ENCODE measurements at places on chromosomes 3 and 15. TPM values are rescaled to one million over a fixed set of nuclear protein-coding genes. Genes with fewer than 3 reads are reported as not detected.

DNA sequence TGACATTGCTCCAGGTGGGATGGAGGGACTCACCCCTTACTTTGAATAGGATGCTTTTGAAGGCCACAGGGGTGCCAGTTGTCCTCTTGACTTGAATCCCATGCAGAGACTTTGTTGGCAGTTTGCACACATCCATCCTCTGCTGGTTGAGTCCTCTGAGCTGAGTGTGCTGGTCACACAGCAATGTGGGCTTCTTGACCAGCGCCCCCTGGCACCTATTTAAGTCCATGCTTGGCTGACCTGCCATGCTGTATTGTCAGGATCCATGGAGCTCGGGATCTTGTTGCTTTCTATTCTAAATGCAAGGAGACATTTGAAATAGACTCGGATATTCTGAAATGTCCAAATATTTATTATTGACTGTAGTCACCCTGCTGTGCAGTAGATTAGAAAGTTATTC is 19.8 kb downstream of the RAB7A start:
- no peaks in the 10 kb centered on the region for H3K27me3 ChIP-seq
- no peaks in the 10 kb centered on the region for H3K4me1 ChIP-seq
- no peak overlapping the region for H3K27ac ChIP-seq
- H3K4me3 ChIP-seq, result no peak overlapping the region
- peak; percentile 82 for DNase-seq

DNA sequence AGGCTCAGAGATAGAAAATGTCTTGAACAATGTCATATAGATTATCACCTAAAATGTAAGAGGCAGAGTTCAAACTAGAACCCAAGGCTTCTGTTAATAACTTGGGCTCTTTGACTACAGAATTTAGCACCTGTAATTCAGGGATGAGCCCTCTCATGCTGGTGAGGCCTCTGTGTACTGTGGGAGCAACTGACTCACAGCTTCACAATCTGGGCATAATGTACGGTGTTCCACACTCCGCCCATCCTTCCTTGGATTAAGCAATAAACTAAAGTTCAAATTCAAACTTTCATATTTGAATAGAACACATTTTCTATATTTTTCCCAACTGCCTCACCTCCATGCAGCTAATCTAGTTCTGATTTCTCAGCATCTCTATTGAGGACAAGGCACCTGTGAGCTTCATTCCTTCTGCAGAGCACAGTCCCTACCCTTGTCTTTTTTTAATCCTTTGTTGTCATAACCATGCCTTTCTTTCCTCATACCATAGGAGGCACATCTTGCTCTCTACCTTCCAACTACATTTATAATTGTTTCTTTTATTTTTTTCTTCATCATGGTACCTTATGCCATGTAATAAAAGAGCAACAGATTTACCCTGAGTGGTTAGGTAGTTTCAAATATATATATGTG is 392.1 kb downstream of the NLGN1 start:
- no peaks in the 10 kb centered on the region for H3K36me3 ChIP-seq
- no peak overlapping the region for H3K4me3 ChIP-seq
- H3K4me1 ChIP-seq, result peaks cover 5% of the 10 kb centered on the region
- no peaks in the 10 kb centered on the region for H3K27me3 ChIP-seq
- no peak overlapping the region for H3K27ac ChIP-seq
- no peak for DNase-seq

GRCh38 chr3:82137861-82138260 is 376.4 kb upstream of the GBE1 start:
- DNase-seq, result no peak
- no peaks in the 10 kb centered on the region for H3K36me3 ChIP-seq
- H3K4me1 ChIP-seq, result no peaks in the 10 kb centered on the region
- H3K27me3 ChIP-seq, result no peaks in the 10 kb centered on the region
- H3K27ac ChIP-seq, result no peak overlapping the region

DNA sequence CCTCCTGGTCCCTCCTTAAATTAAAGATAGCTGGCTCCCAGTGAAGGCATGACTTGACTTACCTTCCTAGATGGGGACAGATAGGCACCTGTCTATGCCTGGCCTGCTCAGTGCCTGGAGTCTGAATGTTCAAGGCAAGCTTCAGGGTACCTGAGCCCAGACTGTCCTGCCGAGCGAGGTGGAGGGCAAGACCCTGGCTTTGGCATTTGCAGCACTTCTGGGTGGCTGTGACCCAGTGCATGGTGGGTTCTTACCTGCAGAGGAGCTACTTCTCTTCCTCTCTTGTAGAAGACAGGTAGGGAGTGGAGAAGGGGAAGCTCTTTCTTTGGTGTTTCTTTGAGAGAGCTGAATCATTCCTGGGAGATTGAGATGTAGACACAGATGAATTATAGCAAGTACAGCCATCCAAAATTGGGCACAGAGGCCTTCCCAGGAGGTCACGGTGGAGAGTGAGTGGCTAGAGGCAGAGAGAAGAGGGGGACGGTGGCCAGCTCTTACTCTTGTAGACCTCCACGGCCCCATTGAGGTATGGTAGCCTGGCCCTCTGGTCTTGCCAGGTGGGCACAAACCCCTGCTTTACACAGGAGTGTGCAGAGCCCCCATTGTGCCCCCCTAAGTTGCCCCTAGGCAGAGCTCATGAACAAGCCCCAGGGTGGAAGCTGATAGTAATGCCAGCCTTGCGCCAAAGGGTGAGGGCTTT is 402.5 kb upstream of the TPM1 start:
- H3K27me3 ChIP-seq, result no peaks in the 10 kb centered on the region
- H3K4me3 ChIP-seq, result no peak overlapping the region
- H3K27ac ChIP-seq, result no peak overlapping the region

- no peaks in the 10 kb centered on the region for H3K27me3 ChIP-seq
- no peaks in the 10 kb centered on the region for H3K36me3 ChIP-seq
- no peak overlapping the region for H3K27ac ChIP-seq
- H3K4me1 ChIP-seq, result 0 out of 2 replicates have a peak, but pooled peaks cover 3% of the 10 kb centered on the region
Observed at GRCh38 chr3:111702996-111703985, 108.1 kb upstream of the ZBED2 start.

DNA sequence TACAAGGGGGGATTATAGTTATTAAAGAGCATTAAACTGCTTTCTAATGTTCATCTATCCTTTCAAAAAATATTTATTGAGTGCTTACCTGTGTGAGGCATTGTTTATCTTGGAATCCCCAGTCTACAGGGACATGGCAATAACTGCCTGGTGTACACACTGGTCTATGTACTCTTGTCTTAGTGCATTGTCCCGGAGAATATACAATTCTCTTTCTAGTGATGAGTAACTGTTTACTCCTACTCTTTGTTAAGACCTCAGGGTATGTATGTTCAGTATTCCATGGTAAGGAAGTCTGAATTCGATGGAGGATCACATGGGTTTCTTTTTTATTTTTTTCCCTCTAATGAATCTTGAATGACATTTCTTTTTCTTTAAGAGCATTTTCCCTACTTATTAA is 772.4 kb upstream of the NR2F2 start:
- 0 out of 2 replicates have a peak, but pooled peaks cover 7% of the 10 kb centered on the region for H3K4me1 ChIP-seq
- no peak overlapping the region for H3K4me3 ChIP-seq
- no peak overlapping the region for H3K27ac ChIP-seq

DNA sequence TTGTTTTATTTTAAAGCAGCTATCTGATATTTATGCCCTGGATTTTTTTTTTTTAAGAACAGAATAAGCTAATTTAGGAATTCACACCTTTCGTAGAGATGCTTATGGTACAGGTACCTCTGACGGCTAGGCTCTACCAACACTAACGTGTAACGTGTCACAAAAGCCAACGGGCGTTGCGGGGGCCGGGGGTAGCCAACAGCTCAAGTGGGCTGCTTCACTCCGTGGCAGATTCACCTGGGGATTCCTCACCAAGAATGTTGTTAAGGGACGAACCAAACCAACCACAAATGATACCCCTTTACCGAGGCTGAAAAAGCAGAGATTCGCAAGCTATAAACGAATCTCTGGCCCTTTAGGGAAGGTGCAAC is 1.0 kb downstream of the TMCC1 start:
- no peaks in the 10 kb centered on the region for H3K36me3 ChIP-seq
- H3K27me3 ChIP-seq, result no peaks in the 10 kb centered on the region
- DNase-seq, result no peak
- H3K4me3 ChIP-seq, result peak overlapping the region; percentile 68

- no peak overlapping the region for H3K27ac ChIP-seq
- H3K4me1 ChIP-seq, result peaks cover 16% of the 10 kb centered on the region
- no peaks in the 10 kb centered on the region for H3K36me3 ChIP-seq
- no peak overlapping the region for H3K4me3 ChIP-seq
Observed at GRCh38 chr15:49235446-49236124, 65.5 kb downstream of the GALK2 start.

GRCh38 chr15:44034933-44035624 is 160.0 kb downstream of the FRMD5 start:
- no peak overlapping the region for H3K27ac ChIP-seq
- DNase-seq, result no peak
- no peak overlapping the region for H3K4me3 ChIP-seq
- peaks cover 22% of the 10 kb centered on the region for H3K4me1 ChIP-seq
- H3K27me3 ChIP-seq, result no peaks in the 10 kb centered on the region

- H3K27ac ChIP-seq, result no peak overlapping the region
- H3K36me3 ChIP-seq, result no peaks in the 10 kb centered on the region
- no peak overlapping the region for H3K4me3 ChIP-seq
- no peaks in the 10 kb centered on the region for H3K27me3 ChIP-seq
- DNase-seq, result no peak
Observed at GRCh38 chr3:141471160-141471559, 15.7 kb upstream of the RASA2 start.

DNA sequence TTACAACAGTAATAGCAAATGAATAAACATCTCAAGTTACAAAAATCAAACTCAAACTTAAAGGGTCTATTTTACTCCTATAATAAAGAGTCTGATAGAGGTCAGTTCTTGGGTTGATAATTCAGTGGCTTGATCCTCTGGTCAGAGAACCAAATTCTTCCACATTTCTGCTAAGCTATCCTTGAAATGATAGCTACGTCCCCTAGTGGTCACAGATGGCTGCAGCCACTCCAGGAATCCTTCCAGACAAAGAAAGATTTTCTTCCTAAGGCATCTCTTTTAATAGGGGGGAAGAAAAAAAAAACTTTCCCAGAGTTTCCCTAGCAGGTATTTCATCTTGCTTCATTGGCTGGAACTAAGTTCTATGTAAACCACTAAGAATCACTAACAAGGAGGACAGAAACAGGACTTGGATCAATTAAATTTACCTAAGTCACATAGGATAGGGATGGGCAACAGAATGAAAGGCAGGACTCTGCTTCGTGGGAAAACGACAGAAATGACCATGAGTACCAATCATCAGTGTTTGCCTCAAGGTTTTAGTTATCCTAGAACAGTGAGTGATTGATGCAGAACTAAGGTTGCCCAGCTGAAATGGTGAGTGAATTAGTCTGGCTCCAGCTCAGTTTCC is 160.7 kb downstream of the STAC start:
- DNase-seq, result peak; percentile 81
- H3K27ac ChIP-seq, result no peak overlapping the region
- no peaks in the 10 kb centered on the region for H3K27me3 ChIP-seq
- H3K4me3 ChIP-seq, result no peak overlapping the region

DNA sequence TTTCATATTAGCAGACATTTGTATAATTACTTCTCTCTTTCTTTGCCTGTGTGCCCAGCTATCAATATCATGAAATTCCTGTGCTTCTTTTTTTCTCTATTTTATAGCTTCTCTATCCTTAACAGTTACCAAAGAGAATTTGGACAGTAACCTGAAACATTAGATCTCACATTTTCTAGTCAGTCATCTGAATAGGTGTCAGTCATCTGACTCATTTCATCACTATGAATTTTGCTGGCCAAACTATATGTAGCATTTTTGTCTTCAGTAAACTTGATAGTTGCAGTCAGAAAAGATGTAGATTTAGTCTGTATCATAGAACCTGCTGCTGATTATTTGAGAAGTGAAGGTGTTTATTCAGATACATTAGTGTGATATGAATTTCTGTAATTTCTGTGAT is 52.6 kb downstream of the HMG20A start:
- H3K36me3 ChIP-seq, result peaks cover 5% of the 10 kb centered on the region
- no peak overlapping the region for H3K4me3 ChIP-seq
- DNase-seq, result no peak

Gene GATA2
- total RNA-seq, result 0.83 TPM

Gene ANKRD63
- 0.74 TPM for total RNA-seq

Gene THPO
- total RNA-seq, result 0.14 TPM

Gene SLC28A2
- total RNA-seq, result not detected

Gene CCR3
- not detected for total RNA-seq

Gene KIF7
- 13.4 TPM for total RNA-seq

Gene PLSCR5
- not detected for total RNA-seq
